ENCODE measurements at places on chromosomes 6 and 20.

GRCh38 chr6:11210386-11211138 is 21.9 kb downstream of the NEDD9 start:
- no peak for DNase-seq

DNA sequence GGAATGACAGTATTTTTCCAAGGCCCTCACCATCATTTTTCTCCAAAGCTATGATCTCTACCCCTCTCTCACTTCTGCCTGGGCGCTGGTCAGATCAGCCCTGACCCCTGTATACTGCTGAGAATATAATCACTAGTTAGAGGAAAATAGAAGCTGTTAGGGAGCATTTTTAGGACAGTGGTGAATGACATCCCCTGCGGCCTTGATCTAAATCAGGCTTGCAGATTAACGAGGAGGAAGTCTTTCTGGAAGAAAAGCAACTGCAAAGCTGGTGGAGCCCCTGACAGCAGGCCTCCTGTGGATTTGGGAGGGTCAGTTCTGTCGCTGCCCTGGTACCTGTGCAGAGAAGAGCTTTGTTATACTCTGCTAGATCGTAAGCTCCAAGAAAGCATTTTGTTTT is 107.9 kb downstream of the RPP40 start:
- DNase-seq: no peak

DNA sequence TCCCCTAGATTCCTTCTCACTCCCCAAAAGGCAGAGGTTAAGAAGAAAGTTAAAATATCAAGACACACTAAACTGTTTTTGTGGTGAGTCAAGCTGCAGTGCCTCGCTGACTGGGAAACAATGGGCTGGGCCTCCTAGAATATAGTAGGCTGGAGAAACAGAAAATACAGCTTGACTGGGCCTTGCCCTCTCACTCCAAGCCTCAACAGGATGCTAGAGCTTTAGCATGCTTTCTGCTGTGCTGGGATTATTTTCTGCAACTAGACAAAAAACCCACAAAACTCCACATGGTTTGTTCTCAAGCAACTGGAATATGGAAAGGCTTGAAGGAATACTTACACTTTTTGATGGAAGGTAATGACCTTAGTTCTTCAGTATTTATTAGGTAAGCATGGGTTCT is 27.9 kb downstream of the FOXO3 start:
- DNase-seq: peak; percentile 83

GRCh38 chr6:79797912-79798311 is 149.4 kb downstream of the ELOVL4 start:
- DNase-seq: no peak

GRCh38 chr6:168658059-168658458 is 217.1 kb downstream of the SMOC2 start:
- DNase-seq: no peak

DNA sequence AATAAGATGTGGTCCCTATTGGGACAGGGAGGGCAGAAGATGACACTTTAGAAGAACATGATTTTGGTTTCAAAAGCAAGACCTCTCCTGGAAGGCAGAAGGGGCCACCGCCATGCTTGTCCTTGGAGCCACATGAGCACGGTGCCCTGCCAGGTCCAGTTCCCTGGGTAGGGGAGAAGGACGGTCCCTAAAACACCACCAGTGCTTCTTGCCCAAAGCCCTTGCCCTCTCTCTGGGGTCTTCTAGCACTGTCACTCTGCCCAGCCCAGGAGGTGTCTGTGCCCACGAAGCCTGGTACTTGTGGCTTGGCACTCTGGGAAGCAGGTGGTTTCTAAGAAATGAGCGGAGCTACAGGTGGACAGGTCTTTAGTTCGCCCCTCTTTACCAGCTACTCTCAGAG is 46.0 kb downstream of the PLCG1 start:
- no peak for DNase-seq

DNA sequence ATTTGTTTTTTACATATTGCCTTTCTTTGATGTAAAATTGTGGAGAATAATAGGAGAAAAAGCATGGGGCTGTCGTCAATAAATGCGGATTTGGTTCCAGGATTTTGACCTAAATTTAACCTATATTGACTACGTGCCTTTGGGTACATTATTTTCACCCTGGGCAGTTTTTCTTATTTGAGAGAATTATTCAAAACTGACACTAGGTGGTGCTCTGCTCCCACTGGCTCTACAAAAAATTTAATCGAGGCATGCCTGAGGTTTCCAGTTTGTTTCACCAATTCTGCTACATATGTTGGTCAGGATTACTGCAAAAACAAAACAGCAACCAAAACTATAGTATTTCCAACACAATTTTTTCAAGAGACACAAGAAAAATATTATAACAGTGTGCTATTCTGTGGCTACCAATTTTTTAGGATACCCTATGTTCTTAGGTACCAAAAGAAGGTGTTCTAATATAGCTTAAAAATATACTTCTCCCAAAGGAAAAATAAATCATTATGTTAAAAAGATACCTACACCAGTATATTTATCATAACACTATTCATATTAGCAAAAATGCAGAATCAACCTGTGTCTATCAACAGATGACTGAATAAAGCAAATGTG is 48.6 kb upstream of the FABP7 start:
- peak; percentile 71 for DNase-seq

- DNase-seq: no peak
Measured at GRCh38 chr20:60236613-60237012, 278.4 kb downstream of the CDH26 start.

- peak; percentile 32 for DNase-seq
Measured at GRCh38 chr6:17392978-17393891, at the start of gene CAP2. Gene CAP2 (plus strand): TSS chr6:17393595. CDS start chr6:17421556, 27,961 bp downstream.

DNA sequence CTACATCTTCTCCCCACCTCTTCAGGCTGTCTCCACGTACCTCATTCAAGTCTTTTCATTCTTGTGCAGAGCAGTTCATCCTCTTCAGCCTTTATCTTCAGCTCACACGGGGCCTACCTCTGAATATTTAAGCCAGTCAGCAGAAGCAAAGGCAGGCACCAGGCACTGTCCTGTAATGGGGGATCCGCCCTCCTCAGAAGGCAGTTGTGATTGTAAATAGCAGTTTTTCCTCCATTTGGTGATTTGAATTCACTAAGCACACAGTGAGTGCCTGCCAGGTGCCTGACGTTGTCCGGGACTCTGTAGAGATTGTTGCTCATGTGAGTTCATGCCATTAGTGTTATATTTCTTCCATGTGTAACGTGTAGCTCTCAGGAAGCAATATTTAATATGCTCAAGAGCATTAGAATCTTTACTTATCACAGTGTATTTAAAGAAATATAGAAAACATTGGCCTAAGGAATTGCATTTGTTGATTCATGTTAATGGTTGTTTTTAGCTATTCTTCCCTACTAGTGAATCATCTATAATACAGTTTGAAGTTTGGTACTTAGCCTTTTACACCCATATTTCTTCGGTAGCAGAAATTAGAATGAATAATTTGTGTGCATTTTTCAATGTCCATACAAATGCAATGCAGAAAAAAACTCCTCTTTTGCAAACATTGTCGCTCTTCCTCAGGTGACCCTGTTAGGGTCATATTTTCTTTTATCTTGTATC is 17.9 kb downstream of the BPHL start:
- DNase-seq: no peak

DNA sequence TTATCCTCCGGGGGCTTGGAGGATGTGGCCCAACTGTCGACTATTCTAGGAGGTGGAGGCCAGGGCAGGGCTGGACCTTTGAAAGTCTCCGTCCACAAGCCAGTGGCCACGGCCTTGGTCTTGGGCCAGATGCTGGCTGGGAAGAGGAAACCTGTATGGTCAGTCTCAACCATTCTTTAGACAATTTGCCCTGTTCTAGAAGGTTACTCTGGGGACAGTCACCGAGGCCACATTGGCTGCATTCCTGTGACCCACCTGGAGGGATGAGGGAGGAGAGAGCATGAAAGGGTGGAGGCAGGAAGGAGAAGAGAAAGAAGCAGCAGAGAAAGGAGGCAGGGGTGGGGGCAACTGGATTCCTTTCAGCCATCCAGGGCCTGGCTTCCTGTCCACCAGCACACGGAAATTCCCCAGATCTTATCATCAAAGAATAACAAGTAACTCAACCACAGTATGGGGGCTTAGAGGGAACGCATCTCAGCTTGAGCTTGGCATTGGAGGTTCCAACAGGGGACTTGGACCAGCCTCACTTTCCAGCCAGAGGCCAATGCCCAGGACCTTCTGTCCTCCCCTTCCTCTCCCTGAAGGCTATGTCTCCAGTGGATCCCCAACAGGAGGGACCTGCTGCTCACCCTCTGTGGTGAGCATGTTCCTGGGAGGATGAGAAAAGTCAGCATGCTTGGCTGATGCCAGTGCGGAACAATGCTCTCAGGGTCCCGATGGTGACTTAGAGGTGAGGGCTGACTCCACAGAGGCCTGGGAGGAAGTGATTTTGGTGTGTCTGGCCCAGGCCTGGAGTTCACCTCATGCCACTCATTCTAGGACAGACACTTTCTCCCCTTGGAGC is 30.4 kb downstream of the TGM2 start:
- peak; percentile 93 for DNase-seq

DNA sequence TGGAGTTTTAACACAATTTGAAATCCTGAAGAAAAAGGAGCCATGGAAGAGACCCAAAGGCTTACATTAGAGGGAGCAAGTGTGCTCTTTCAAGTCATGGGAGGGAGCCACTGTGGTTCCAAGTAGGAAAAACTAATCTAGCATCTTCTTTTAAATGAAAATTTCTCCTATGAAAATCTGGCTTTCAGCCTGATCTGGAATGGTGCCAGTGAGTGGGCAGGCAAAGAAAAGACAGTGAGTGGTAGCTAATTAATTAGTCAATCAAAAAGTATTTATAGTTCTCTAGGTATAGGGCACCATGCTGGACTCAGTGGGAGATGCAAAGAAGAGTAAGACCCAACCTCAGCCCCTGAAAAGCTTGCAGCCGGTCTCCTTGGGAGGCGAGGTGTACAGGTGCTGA is 21.9 kb downstream of the CAP2 start:
- no peak for DNase-seq

GRCh38 chr6:11386726-11387125 is 150.8 kb upstream of the TMEM170B start:
- DNase-seq: no peak

- no peak for DNase-seq
Measured at GRCh38 chr20:47878601-47879027, 93.3 kb upstream of the SULF2 start.

DNA sequence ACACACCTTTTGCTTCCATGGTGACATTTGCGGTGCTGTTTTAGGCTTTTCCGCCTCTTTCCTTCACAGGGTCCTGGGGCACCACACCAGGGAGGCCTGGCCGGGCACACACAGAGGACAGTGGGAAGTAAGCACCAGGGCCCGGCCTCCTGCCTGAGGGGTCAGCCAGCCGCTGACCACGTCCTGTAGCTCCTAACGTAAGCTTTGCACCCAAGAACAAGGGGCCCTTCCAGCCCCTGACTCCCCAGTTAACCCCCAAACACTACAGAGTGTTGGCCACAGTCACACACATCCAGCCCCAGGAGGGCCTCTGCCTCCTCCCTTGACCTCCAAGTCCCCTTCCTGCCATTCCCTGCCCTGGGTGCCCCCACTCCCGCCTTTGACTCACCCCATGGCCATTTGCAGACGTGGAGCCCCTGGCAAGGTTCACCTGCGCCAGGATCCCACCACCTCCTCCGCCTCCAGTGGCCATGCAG is 54.7 kb downstream of the YTHDF1 start:
- DNase-seq: no peak

DNA sequence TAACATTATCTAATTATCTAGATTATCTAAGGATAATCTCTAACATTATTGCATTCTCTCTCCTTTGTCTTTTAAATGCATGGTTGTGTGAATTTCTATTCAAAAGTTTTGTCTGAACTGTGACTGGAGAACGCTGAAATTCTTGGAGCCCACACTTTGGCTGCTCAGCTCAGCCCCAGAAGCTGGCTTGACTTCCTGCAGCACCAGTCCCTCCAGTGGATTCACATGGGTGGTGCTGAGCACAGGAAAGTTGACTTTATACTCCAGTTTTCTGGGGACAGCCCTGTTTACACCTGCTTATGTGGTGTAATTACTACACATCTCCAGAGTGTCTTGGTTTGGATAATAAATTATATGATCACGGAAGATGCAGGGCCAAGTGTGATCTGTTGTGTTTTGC is 255.1 kb upstream of the NOX3 start:
- DNase-seq: no peak

DNA sequence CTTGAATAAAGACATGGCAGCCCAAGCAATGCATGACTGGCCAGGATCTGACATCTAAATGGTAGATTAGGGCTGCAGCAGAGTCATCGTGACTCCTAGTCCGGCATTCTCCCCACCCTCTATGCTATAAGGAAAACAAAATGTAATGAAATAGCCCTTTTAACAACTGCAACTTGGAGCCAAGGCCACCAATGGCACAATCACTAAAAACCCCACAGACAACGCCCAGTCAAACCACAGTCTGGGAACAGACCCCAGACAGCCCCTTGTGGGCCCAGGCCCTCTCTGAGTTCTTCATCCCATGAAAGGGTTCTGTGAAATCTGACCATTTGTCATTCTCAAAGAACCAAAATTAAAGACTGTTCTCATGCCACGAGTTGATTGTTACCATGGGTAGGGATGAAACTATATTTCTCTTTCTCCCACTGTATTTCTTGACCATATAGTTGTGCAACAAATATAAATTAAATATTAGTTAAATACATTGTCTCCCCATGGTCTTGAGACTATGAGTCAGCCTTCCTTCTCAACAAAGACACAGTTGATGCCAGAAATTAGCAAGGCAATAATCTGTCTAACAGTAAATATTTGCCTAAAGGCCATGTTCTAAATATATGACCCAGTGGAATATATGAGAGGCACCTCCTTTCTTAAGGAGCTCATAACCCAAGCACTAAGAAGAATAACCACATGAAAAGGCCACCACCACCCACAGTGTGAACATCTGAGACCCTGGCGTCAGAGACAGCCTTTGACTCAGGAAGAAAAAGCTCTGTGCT is 85.6 kb upstream of the SSTR4 start:
- DNase-seq: peak; percentile 73

GRCh38 chr6:11586536-11586935 is 49.0 kb downstream of the TMEM170B start:
- peak; percentile 91 for DNase-seq

DNA sequence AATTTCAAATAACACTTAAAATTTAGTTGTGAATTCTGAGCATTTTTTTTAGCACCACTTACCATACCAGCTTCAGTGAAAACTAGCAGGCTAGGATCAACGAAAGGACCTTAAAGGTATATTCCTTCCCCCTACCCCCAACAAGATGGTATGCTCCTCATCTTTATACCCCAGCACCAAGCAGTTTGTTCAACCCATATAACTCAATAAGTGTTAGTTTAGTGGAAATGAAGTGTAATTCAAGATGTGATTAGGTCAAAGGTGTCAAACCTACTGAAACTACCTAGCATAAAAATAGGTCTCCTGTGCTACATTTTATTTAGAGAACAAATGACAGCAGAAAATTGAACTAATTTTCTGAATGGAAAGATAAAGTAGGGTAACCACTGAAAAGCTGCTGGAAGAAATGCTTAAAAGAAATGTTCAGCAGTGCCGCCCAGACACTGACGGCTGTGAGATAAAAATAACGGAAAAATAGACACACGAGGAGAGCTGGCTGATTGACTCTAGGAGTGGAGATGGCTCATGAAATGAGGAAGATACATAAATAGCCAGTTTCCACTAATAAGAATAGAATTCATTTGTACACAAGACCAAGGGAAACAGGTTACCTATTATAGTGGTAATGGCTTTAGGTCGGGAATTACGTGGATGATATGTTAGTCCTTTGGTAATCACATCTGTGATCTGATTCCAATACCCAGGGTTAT is 94.8 kb downstream of the IPCEF1 start:
- DNase-seq: no peak

- DNase-seq: no peak
Measured at GRCh38 chr20:47776639-47777038, 8.6 kb downstream of the SULF2 start.

Data from choroid plexus epithelial cell (primary cell).